ENCODE measurements at places on chromosomes 5 and 9.

DNA sequence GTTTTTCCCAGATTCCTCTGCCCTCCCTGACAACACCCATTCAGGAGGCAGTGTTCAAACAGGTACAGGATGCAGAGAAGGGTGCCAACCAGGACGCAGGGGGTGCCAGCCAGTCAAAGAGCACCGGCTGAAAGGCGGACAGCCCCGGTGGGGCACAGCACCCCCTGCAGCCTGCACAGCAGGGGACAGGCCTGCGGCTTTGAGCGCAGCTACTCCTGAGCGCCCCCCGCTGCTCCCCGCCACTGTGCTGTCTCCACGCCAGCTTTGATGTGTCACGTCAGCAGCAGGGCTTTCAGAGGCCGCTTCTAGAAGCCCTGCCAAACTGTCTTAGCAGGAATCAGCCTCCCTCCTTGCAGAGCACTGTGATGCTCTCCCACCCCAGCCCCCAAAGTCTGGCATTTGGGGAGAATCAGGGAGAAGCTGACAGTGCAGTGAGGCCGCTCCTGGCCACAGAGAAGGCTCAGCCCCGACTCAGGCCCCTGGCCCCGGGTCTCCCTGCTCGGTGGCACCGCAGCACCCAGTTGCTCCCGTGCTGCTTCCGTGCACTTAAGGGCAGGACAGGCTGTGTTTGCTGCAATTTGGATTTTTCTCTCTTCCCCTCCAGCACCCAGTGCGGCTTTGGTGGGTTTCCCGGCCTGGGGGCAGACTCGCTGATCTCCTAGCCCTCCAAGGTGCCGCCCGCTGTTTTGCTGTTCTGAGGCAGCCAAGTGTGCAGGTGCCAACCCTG, 20.3 kb downstream of the AK8 start:
- no peak for DNase-seq

DNA sequence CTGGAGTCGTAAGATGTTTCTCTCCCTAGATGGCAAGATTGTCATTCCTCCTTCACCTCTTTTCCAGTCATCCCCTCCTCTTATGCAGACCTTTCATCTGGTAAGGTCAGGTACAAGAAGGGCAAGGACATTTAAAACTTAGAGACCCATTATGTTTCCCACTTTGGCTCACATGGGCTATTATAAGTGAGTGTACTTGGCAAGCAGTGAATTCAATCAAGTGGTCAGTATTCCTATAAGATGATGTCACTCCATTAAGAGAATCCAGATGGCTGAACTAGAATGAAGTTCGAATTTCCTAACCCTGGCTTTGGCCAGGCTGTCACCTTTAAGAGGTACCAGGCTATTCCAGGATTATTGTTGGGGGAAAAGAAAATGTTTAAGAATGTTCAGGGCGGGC, 32.2 kb downstream of the ZNF131 start:
- no peak for DNase-seq

DNA sequence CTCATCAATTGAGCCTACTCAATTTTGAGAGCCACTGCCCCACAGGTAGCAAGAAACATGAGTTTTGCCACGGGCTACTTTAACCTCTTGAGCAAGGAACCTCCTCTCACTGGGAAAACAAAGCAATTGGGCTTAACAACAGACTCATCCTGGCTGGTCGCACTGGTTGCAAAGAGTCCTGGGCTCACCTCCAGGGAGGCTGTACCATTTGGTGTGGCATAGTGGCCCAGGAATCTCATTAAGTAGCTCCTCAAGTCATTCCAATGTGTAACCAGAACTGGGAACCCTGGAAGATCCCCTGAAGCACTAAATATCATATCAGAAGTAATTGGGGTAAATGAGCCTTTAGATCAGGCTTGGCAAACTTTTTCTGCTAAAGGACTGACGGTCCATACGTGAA, 78.5 kb downstream of the MYO10 start:
- DNase-seq = no peak

- no peak for DNase-seq
These were observed 5.2 kb downstream of the SPATA31E1 start for GRCh38 chr9:87887661-87888480.

- DNase-seq = no peak
These were observed 33.1 kb downstream of the ATP6V0E1 start for GRCh38 chr5:173016598-173017046.

- no peak for DNase-seq
These were observed 32.7 kb upstream of the SLCO6A1 start for GRCh38 chr5:102531506-102531905.

GRCh38 chr5:52909192-52909591, 80.0 kb upstream of the ITGA2 start:
- no peak for DNase-seq

DNA sequence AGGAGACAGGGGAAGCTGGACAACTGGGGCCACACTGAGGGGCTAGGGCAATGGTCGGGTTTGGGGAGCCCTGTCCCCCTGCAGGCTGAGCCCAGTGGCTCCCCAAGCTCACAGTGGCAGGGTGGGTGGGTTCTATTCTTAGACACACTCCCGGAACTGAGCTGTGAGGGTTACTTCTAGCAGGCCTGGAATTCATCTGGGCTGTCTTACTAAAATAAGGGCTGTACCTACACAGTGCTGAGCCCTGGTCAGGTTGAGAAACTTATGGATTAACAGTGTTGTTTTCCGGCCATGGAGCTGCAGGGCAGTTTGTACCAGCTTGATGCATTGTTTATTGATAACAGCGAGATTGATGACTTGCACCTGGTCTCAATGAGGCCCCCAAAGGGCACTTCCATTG, 58.8 kb downstream of the C5orf15 start:
- no peak for DNase-seq

- no peak for DNase-seq
These were observed 435.9 kb downstream of the SLCO4C1 start for GRCh38 chr5:101860145-101860544.

DNA sequence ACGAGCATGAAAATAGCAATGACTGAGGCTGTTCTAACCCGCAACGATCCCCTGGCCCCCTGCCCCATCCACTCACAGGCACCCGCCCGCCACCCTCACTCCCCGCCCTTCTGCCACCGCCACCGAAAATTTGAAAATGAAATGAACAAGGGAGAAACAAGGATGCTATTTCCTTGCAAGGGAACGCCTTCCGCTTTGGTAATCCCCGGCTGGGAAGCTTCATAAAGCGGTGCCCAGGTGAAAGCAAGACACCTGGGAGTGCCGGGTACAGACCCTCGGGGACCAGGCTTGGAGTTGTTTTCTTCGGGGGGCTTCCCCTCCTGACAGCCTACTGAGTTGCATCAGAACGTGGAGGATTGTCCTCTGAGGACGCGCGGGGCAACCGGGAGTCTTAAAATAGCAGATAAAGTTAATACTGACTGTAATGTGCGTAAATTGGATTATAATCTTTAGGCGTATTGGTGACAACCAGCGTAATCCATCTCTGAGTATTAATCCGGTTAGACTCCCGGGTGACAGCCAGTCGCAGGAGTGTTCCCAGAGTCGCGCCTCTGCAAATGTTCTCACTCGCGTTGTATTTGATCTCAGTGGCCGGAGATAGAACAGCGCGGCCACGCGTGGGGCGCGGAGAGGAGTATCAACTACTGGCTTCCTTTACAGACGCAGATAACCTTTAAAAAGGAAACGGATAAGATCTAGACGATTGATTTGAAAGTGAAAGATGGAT, 885 bp upstream of the MLLT3 start:
- DNase-seq = no peak

GRCh38 chr5:11890777-11891176, 13.5 kb downstream of the CTNND2 start:
- DNase-seq = no peak

- no peak for DNase-seq
These were observed 9.5 kb downstream of the SH3PXD2B start for GRCh38 chr5:172444626-172445365.

DNA sequence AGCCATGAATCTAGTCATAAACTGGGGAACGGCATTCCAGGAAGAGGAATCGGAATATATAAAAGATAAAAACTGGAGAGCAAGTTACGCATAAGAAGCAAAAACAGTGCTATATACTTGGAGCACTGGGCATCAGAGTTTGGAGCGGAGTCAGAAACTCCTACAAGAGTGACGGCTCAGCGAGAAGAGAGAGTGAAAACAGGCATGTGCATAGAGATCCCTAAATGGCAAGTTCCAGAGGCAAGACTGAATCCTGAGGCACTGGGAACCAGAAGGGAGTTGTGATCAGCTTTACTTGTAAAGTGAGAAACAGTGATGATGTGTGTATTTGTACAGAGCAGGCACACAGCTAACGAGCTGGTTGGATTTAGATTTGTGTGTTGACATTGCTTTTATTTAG, 514.4 kb upstream of the TNC start:
- no peak for DNase-seq

DNA sequence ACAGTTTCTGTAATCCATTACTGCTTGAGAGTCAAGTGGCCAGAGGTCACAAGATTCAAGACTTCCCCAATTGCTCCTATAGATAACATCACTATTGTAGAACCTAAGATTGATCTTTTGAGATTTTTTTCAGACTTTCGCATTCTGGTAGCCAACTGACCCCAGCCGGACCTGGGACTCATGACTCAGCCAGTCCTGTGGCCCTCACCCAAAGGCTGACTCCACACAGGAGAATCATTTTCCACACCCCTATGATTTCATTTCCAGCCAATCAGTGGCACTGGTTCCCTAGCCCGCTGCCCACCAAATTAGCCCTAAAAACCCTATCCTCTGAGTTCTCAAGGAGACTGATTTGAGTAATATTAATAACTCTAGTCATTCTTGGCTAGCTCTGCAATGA, 36.2 kb downstream of the TARS1 start:
- DNase-seq = no peak

GRCh38 chr9:132249123-132249522, 87.3 kb downstream of the NTNG2 start:
- no peak for DNase-seq

DNA sequence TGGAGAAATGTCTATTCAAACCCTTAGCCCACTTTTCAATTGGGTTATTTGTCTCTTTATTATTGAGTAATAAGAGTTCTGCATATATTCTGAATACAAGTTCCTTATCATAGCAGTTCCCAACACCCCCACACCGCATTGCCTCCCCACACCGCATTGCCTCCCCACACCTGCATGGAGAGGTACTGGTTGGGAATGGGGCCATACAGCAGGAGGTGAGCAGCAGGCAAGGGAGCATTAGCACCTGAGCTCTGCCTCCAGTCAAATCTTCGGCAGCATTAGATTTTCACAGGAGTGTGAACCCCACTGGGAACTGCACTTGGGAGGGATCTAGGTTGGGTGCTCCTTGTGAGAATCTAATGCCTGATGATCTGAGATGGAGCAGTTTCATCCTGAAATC, 10.6 kb upstream of the SAP30L start:
- no peak for DNase-seq

DNA sequence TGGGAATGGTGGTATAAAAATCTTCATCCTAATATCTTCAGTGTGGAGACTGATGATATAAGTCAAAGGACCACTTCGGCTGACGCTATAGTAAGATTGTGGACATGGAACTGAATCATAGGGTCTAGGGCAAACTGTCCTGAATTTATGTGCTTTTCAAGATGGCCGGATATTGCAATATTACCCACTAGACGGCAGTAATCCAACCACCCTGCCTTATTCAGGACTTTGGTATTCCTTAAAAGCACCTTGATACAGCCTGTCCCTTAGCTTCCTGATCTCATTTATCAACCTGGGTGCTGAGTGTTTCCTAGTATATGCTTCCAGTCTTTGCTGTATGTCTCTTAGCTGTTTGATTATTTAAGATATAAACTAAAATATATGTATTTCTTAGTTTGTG, 71.2 kb upstream of the COX7C start:
- no peak for DNase-seq

DNA sequence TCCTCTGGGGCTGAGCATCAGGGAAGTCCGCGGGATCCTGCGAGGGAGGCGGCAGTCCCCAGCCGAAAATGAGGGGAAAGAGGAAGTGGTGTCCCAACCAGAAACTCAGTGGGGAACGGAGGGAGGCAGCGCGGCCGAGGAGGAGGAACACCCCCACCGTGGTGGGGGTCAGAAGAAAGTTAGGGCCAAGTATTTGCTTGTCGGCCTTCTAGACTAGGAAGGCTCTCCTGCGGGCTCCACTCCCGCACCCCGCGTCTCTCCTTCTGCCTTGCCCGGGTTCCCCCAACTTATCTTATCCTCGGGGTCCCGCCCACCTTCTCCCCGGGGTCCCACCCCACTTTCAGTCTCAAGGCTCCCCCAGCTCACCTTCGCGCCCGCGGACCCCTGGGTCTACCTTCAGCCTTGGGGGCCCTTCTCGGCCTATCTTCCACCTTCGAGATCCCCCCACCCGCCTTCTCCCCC, 557 bp upstream of the PHF2 start:
- DNase-seq = no peak

DNA sequence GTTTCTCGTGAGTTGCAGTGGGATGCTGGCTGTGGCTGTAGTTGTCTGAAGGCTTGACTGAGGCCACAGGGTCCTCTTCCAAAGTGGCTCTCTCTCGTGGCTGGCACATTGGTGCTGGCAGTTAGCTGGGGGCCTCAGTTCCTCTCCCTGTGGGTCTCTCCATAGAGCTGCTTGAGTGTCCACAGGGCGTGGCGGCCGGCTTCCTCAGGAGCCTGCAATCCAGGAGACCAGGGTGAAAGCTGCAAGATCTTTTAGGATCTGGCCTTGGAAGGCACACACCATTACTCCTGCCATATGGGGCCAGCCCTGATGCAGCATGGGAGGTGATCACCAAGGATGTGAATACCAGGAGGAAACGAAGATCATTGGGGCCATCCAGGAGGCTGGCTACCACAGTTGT, 41.1 kb downstream of the ANKRD33B start:
- DNase-seq = no peak

GRCh38 chr5:1517838-1518237, 5.9 kb downstream of the LPCAT1 start:
- no peak for DNase-seq

DNA sequence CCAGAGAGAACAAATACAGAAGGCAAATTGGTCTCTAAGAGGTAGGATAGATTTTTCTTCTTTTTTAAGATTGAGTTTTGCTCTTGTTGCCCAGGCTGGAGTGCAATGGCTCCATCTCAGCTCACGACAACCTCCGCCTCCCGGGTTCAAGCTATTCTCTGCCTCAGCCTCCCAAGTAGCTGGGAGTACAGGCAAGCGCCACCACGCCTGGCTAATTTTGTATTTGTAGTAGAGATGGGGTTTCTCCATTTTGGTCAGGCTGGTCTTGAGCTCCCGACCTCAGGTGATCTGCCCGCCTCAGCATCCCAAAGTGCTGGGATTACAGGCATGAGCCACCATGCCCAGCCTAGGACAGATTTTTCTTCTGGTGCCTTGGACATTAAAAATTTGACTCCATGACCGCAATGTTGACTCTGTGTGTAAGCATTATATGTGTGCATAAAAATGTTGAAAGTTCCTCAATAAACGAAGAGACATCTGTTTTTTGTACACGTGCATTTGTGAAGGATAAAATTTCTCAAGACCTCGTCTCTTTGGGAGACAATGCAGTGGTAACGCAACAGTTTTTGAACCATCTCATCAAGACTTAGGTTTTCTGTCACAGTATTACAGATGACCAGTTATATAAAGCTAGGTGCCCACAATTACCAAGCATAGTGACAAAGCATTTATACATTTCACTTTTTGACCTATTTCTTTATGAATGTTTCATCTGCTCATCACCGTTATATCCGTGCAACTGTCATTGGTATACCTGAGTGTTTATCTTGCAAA, 17.4 kb downstream of the VCP start:
- no peak for DNase-seq

- no peak for DNase-seq
These were observed 357.8 kb upstream of the CCNG1 start for GRCh38 chr5:163079618-163080017.

- DNase-seq = peak; percentile 62
These were observed 6.9 kb downstream of the ANXA6 start for GRCh38 chr5:151150471-151151262.
